ENCODE measurements at places on chromosomes 4 and X. TPM values are rescaled to one million over a fixed set of nuclear protein-coding genes. Genes with fewer than 3 reads are reported as not detected.

DNA sequence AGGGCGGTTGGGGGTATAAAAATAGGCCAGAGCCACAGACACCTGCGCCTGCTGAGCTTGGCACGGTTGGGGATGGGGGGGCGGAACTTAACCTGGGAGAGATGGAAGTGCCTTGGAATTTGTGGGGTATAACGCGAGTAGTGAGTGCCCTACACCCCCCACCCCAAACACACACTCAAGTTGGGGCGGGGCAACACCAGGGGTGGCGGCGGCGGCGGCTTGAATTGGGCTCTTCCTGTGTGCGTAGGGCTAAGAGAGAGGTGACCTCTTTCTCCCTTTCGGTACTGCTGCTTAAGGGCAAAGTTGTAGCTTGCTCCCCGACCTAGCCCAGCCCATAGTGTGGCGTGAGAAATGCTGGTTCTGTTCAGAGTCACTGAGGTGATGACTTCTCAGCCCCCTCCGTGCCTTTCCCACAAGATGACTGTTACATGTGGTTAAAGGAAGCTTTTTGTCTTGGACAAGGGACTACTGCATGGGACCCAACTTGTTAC lies 839 bp downstream of the STK26 start:
- no peak for DNase-seq

DNA sequence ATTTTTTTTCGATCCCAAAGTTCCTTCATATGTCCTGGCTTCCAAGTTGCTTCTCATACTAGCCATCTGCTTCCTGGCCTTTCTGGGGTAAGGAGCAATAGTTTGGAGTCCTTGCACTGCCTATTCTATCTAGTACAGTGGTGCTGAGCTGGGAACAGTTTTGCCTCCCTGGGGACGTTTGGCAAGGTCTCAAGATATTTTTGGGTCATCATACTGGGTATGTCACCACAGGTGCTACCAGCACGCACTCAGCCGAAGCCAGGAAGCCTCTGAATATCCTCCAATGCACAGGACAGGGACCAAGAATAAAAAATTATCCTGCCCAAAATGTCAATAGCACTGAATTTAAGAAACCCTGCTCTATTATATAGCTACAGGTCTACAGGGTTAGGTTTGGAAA lies 35.4 kb upstream of the TMSB15B start:
- no peak for DNase-seq

DNA sequence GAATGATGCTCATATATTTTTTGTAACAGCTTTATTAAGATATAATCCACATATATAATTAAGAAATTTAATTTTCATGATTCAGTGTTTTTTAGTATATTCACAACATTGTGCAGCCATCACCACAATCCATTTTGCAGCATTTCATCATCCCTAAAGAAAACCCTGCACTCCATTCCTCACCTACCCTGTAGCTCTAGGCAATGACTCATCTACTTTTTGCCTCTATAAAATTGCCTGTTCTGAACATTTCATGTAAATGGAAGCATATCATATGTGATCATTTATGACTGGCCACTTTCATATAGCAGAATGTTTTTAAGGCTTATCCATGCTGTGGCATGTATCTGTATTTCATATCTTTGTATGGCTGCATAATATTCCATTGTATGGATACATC lies 339.9 kb downstream of the MAPK10 start:
- DNase-seq, result no peak

GRCh38 chrX:151398346-151398745 lies 1.3 kb downstream of the VMA21 start:
- DNase-seq, result no peak

GRCh38 chr4:182449186-182449929 lies 206.2 kb downstream of the TENM3 start:
- DNase-seq, result peak; percentile 27

DNA sequence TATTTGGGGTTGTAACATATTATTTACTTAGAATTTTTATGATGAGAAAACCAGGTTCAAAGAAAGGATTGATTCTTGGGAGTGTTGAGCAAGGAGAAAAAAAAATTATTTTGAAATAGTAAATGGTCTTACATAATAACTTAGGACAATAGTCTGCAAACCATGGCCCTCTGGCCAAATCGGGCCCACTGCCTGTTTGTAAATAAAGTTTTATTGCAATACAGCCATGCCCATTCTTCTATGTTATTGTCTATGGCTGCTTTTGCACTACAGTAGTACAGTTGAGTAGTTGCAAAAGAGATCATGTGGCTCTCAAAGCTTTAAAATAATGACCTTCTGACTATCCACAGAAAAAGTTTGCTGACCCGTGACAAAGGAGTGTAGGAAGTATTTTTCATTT lies 63.2 kb upstream of the MCUB start:
- DNase-seq, result no peak

DNA sequence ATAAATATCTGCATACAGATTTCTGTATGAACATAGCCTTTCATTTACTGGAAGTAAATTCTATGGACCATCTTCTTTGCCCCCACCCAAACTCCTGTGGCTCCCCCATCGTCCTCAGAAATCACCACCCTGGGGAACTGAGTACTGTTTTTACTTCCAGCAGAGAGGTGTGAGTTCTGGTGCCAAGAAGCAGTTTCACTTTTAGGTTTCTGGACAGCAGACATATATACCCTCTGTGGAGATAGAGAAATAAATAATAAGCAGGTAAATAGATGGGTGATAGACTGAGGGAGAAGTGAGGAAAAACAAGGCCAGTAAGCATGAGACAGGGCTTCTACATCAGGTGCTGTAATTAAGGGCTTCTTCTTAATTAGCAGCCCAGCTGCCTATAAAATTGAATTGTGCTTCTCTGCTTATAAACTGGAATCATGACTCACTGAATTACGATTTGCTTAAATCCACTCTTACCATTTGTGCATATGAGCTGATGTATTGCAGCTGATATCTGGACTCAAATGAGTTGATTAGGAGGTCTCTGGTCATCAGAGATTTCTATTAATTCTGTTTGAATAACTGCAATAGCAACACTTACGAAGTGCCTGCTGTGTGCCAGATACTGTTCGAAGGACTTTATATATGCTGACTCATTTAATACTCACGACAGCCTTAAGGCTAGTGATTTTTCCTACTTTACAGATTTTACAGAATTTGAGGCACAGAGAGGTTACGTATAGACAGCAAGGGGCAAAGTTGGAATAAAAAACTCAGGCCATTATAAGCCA lies 60.8 kb upstream of the DHX15 start:
- no peak for DNase-seq

DNA sequence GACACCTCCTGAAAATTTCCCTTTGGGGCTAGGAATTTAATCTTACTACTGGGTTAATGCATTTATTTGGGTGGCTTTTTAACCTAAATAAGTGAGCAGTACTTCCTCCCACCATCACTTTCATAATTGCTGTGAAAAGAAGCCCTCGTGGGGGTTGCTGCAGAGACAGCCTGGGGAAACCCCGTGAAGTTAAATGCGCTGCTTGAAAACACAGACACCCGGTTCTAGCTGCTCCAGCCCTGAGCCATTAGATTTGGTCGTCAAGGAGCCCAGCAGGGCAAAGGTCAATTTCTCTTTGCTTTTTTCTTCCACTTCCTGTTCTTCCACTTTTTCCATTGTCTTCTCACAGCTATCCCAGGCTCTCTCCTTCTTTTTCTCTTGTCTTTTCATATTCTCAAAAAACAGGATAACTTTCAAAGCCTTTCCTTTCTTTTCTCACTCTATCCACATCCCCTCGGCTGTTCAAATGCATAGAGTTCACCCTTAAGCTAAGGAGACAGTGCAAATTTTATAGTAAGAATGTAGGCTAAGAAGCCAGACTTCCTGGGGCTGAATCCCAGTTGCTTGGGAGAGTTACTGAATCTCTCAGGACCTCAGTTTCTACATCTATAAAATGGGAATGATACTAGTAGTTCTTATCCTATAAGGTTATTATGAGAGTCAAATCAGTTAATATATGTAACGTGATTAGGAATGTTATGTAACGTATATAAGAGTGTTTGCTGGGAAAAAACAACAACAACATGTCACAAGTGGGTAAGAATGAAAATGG lies 91.5 kb upstream of the ZNF827 start:
- no peak for DNase-seq

DNA sequence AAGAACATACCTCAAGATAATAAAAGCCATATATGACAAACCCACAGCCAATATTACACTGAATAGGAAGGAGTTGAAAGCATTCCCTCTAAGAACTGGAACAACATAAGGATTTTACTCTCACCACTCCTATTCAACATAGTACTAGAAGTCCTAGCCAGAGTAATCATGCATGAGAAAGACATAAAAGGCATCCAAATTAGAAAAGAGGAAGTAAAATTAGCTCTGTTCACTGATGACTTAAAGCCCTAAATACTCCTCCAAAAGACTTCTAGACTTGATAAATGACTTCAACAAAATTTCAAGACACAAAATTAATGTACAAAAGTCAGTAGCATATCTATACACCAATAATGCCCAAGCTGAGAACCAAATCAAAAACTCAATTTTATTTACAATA lies 235.7 kb downstream of the NKX6-1 start:
- DNase-seq, result no peak

- no peak for DNase-seq
Measured at GRCh38 chr4:123744664-123745290, 348.2 kb downstream of the SPRY1 start.

DNA sequence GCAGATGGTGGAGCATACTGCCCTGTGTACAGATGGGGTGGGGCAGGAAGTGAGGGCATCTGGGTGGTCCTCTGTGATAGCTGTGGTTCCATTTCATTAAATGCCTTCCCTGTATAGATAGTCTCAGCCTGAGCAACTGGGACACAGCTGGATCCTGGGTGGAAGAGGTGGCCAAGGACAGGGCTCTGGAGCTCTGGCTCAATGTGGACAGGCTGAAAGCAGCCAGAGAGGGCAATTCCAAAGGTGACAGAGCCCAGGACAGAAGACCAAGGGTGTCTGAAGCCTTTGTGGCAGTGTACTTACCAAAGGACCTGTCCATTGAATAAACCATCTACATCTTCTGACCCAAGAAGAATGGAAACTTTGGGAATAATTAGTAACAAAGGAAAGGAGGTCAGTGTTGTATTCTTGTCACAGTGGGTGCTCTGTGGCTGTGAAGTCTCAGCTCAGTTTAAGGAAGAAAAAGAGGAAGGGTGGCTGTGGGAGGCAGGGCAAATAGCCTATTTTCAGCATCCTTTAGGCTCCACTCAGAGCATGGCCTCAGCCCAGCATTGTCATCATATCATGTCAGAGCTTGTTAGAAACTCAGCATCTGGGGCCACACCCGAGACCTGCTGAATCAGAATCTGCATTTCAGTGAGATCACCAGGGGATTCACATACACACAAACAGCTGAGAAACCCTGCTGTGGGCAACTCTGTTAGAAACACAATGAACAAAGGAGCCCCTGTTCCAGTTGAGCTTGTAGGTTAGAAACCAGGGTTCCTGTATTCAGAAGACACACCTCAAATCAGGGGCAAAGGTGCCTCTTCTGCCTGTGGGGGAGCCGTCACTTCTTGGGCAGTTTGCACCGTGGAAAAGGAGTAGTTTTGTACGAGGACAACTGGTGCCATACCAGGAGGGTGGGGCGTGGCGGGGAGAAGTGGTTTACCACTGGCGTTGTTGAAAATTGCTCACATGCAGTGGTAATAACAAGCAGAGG lies 168.6 kb downstream of the PTTG2 start:
- DNase-seq, result no peak

GRCh38 chrX:107978071-107978470 lies 4.1 kb downstream of the TEX13B start:
- DNase-seq, result no peak

DNA sequence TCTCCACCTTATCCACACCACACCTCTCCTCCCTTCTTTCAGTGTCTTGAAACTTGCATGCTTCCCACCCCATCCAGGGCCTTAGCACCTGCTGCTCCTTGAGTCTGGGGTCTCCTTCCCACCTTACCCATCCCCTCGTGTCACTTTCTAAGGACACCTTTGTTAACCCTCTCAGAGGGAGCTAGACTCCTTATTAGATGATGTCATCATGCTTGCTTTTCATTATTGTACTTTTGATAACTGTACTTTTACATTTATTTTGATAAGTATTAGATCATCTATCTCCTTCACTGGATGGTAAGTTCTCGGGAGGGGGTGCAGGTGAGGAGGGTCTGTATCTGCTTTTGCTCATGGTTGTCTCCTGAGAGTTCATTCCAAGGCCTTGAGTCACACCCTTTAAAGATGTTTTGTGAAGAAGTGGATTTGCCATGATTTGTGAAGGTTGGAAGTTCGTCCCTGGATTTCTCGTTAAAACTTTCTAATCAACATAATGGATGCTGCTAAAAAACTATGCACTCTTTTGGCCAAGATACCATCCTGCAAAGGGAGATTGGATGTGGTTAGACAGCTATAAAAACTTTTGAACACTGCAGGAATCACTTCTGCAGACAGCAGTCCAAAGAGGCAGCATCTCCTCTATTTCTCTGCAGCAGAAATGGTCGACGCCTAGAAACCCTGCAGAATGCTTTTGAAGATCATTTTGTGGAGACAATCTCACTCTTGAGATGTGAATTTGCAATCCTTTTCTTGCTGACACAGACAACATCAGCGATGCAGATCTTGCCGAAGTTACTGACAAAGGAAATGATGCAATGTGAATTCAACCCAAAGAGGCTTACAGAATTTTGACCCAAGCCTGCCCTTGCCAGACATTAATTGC lies 69.6 kb downstream of the ENPP6 start:
- DNase-seq, result no peak

GRCh38 chr4:186739802-186740434 lies 16.3 kb upstream of the FAT1 start:
- no peak for DNase-seq

DNA sequence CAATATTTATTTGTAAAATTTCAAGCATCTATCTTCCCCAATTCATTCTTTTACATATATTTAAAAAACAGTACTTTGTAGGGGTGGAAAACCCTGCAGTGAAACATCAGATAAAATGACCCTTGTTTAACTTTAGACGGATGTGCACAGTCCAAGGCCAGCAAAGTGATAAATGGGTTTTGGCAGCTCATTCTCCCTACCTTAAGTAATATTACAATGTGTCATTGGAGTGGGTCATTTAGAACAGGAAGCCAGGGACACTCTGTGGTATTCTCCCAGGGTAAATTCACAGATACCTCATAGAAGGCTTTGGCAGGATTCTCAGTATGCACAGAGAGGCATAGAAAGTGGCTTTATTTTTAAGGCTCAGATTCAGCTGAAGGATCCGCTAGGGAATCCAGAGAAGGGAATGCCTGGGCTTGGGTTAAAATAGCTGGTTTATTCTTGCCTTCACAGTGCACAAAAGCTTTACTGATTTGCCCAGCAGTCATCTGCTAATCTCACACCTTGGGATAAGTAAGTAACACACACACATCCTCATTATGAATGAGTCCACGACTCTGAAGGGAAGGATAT lies 206.7 kb downstream of the RASL11B start:
- no peak for DNase-seq

- no peak for DNase-seq
Measured at GRCh38 chr4:154361450-154361849, 130.1 kb downstream of the DCHS2 start.

GRCh38 chr4:15793506-15794363 lies 15.6 kb downstream of the CD38 start:
- DNase-seq, result no peak

The TCEANC gene
- 6.1 TPM for polyA plus RNA-seq

The USP17L26 gene
- not detected for polyA plus RNA-seq

The ETDC gene
- polyA plus RNA-seq, result not detected

The NMU gene
- polyA plus RNA-seq, result 9.9 TPM

The AKAP4 gene
- not detected for polyA plus RNA-seq

The S100P gene
- 8.1 TPM for polyA plus RNA-seq

The CLDN34 gene
- polyA plus RNA-seq, result not detected

The DMRTC1 gene
- polyA plus RNA-seq, result 0.41 TPM

The FRG2 gene
- polyA plus RNA-seq, result not detected

The CT45A5 gene
- polyA plus RNA-seq, result not detected

The AFM gene
- 9.2 TPM for polyA plus RNA-seq

The AMER1 gene
- 9.6 TPM for polyA plus RNA-seq

The SLC39A8 gene
- 18.6 TPM for polyA plus RNA-seq
